Activated CD8-positive, alpha-beta memory T cell treated with anti-CD3 and anti-CD28 coated beads for 24 hours (primary cell): ENCODE measurements at places on chromosomes 1 and 21.
A peak's percentile ranks its signal among the peaks of the same experiment; 100 is the strongest.

DNA sequence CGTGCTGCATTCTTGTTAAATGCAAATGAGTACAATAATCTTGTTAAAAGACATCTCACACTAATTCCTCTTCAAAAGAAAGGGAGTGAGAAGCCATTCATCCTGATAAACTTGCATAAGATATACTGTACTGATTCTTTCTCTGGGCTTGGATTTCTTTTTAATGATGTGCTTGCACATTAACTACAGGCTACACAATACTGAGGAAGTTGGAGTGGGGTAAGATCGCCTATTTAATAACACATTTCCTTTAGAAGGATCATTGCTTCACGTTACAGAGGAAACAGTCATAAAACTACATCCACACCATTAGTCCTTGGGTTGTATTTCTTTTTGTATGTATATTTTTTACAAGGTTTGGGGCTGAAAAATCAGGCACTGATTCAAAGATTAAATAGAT lies 36.6 kb downstream of the NRIP1 start:
- DNase-seq = no peak

GRCh38 chr1:41768583-41768982 lies 150.1 kb downstream of the HIVEP3 start:
- no peak for DNase-seq

GRCh38 chr1:154752273-154753030 lies 117.6 kb downstream of the KCNN3 start:
- peak; percentile 50 for DNase-seq

- DNase-seq = no peak
Measured at GRCh38 chr1:108850929-108851328, 6.0 kb downstream of the AKNAD1 start.

DNA sequence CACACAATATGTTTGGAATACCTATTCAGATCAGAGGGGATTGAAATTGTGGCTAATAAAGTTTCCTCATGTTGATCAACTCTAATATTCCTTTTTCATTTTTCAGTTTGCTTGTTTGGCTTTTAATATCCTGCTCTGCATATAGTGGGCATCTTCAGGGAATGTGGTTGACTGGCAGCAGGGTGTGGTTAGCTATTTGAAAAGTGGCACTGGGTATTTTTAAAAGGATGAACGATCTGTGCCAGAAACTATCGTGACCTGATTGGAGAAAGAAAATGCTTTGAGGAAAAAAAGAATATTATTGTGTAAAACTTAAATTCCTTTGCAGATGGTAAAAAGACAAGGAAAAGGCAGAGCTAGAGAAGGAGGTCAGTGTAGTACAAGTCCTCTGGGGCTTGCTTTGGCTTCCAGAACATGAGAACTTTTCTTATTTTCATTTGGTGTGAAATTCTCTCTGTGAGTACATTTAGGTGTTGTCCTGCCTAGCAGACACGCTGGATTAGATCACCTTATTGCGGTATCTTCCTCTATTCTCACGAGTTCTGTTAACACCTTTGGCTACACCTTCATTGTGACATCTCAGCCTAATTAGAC lies 329.7 kb upstream of the SNX7 start:
- DNase-seq = no peak

GRCh38 chr1:41766546-41766945 lies 152.2 kb downstream of the HIVEP3 start:
- DNase-seq = no peak

DNA sequence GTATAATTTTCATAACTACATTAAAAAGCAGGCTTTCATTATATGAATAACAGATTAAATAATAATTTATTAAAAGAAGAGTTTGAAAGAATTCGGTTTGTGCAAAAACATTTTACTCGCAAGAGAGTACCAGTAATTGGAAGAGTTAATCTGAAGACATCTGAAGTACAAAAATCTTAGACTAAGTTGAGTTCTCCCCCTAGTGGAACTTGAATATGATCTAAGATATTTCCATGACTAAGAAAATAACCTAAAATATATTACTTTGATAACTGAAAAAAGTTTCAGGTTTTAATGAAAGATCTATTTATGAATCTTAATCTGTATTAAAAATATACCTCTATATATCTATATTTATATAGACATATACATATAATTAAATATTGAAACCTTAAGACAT lies 112.5 kb upstream of the GFI1 start:
- DNase-seq = no peak

DNA sequence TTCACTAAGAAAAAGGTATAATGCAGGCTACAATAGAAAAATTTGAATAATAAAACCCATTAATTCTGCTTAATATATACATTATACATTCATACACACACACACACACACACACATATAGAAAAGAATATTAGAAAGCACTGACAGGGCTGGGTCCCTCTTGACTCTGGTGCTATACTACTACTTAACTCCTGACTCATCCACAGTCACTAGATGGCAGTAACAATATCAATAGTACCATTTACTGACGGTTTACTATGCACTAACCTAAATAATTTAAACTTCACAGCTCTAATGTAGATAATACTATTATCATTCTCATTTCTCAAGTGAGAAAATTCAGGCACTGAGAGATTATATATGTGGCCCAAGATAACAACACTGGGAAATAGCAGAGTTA lies 87.5 kb downstream of the COP1 start:
- no peak for DNase-seq

DNA sequence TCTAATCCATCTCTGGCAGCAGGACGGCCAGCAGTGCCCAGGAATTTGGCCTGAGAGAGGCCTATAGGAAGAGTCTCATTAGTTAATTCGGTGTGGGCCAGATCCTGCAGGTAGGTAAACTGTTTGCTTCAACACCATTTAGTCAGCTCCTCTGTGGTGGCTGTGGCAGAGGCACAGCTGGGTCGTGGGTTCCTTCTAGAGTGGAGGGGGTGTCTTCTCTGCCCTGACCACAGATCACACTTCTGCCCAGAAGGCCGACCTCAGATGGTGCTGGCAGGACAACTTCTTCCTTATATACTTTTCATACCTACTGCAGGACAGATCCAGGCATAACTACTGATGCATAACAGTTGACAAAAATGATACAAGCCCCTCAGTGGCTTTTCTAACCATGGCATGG lies 281.4 kb downstream of the RPS6KC1 start:
- no peak for DNase-seq

GRCh38 chr1:204294357-204294756 lies 65.4 kb downstream of the PLEKHA6 start:
- no peak for DNase-seq

- DNase-seq = no peak
Measured at GRCh38 chr1:221166559-221167318, 287.5 kb downstream of the HLX start.

DNA sequence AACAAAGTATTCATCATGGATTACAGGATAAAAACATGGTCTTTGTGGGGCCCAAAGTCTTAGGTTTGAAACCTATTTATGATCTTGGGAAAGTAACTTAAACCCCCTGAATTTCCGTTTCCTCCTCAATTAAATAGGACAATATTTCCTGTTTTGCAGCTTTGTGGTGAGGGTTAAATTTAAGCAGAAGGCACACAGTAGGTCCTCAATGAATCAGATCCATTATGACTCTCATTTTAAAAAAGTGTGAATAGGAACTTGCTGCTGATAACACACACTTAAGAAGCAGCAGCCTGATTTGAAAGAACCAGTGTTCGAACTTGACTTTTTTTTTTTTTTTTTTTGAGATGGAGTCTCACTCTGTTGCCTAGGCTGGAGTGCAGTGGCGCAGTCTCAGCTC lies 41.4 kb upstream of the VASH2 start:
- DNase-seq = no peak

DNA sequence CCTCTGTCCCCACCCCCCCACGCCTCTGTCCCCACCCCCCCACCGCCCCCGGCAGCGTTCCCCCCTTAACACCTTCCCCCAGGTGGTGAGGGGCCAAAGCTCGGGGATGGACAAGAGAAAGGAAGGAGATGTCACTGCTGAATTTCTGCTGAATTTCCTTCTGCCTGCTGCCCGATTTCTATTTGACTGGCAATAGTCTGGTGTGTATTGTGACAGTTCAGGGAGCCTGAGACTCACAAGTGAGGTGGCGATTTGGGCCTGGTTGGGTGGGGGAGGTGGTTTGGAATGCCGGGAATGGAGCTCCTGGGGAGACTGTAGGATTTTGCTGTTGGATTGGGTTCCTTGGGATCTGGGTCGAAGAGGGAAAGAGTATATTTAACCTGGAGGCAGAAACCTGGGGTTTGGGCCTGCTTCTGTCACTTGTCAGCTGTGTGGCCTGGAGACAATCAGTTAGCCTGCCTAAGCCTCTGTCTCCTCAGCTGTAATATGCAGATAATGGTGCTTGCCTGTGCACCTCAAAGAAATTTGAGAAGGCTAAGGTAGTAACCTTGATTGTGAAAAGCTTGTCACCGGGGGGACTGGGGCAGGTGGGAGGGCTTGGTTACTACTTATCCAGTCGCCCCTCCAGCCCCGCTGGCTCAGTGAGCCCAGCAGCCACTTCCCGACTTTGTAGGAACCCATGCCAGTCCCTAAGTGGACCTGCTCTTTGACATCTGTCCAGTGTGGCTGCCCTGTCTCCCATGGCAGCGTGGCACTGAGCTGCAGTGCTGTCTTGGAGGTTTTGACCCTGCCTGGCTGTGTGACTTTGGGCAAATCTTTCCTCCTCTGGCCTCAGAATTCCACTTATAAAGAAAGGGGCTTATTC lies 7.7 kb upstream of the LMNA start:
- no peak for DNase-seq

GRCh38 chr21:35138665-35139381 lies 89.7 kb upstream of the RUNX1 start:
- peak; percentile 81 for DNase-seq

DNA sequence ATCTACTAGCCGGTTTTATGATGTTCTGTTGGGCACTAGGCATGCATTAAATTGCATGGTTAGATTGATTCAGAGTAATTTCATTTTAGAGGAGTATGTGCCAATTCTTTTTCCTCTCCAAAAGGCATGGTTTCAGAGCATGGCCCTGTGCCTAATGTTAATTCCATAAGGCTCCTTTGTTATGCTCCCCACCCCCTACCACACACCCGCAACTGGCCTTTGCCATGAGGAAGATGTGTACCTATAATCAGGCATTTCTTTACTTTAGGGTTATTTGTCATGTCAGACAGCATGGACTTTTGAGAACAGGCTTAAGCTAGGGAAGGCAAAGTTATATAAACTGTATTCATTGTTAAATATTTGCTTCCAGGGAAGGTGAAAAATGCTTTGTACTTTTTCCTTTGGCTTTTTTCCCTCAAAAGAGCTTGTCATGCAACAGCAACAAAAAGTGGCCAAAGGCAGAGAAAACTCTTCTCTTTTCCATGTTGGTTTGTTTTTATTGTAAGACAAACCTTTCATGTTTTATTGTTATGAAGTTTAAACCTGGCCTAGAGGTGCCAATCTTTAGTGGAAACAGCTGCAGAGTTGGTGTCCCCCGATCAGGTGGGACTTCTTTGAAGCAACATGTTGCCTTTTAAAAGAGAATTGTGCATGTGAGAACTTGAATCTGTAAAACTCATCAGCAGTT lies 24.3 kb upstream of the NBL1 start:
- DNase-seq = no peak

GRCh38 chr1:154751690-154752089 lies 118.4 kb downstream of the KCNN3 start:
- DNase-seq = peak; percentile 62

DNA sequence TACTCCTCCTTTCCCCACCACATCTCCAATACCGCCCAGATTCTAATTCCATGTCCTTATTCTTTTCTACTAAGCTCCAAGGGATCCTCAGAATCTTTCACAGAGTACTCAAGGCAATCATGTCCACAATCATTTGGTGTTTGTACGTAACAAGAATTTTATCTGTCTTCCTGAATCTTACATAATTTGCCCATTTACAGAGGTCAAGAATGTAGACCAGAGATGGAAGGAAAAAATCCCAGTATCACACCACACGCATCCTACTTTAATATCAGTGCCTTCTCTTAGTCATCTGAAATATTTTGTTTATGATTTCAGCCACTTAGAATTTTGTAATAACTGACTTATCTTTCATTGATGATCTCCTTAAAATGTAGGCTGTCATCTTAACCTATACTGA lies 366.0 kb upstream of the LRRC7 start:
- DNase-seq = no peak

- DNase-seq = no peak
Measured at GRCh38 chr1:113415310-113416070, 25.2 kb downstream of the MAGI3 start.

DNA sequence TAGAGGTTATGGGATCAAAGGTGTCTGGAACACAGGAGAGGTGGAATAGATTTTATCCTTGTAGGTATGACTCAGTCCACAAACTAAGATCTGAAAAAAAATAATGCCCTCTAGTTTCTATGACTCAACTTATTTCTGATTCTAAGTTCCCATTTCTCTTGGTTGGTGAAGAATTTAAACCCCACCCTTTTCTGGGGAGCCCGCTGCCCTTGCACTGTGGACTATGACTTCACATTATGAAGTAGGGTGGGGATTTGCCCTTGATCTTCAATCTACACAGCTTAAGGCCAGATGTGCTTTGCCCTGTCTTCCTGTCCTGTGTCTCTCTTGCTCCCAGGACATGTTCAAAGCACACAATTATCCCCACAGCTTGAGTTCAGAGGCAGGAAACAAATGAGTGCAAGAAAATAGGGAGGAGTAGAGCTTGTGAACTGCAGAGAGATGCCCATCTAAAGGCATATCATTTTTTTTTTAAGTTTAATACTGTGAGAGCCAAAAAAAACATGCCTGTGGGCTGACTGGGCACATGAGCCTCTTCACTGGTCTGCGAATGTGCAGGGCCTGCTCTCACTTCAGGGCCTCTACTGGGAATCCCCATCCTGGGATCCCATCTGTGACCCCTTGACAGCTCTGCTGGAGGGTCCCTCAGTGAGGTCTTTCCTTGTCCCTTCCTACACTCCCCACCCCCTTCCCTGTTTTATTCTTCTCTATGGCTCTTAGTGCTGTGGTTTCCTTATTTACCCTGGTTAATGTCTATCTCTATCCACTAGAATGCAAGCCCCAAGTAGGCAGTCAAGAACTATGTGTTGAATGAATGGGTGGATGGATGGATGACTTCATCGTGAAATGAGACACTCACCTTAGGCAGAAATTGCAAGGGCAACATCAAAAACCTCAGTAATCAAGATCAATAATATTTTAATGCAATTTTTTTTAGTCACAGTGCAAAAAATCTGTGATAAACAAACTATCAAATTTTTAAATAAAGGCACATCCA lies 61.5 kb downstream of the CD58 start:
- DNase-seq = no peak

DNA sequence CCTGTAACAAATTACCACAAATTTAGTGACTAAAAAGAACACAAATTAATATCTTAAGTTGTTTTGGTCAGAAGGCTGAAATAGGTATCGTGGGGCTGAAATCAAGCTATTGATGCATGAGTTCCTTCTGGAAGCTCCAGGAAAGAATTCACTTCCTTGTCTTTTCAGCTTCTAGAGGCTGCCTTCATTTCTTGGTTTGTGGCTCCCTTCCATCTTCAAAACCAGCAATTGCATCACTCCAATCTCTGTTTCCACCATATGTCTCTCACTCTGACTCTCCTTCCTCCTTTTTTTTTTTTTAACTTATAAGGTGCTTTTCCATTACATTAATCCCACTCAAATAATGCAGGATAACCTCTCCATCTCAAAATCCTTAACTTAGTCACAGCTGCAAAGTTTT lies 78.4 kb downstream of the OLFM3 start:
- DNase-seq = no peak
